ENCODE measurements at places on chromosomes 1 and 21.

DNA sequence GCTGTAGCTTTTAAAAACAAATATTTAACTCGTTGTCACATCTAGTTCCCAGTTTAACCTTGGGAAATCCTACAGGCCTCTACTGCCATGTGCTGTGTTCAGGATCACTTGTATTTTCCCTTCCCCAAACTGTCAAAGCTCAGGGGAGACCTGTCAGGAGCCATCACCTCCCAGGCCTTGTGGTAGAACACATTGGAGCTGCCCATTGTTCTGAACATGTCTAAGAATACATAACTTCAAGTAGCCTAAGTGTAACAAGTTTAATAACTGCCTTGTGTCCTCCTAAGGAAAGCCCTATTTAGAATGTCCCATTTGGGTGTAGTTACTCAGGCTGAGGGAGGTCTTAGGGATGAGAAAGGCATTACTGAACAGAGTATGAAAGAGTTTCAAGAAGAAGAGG is 28.6 kb upstream of the PIGC start:
- no peak for DNase-seq

GRCh38 chr1:11581445-11581991 is 72.7 kb downstream of the FBXO2 start:
- DNase-seq: no peak

DNA sequence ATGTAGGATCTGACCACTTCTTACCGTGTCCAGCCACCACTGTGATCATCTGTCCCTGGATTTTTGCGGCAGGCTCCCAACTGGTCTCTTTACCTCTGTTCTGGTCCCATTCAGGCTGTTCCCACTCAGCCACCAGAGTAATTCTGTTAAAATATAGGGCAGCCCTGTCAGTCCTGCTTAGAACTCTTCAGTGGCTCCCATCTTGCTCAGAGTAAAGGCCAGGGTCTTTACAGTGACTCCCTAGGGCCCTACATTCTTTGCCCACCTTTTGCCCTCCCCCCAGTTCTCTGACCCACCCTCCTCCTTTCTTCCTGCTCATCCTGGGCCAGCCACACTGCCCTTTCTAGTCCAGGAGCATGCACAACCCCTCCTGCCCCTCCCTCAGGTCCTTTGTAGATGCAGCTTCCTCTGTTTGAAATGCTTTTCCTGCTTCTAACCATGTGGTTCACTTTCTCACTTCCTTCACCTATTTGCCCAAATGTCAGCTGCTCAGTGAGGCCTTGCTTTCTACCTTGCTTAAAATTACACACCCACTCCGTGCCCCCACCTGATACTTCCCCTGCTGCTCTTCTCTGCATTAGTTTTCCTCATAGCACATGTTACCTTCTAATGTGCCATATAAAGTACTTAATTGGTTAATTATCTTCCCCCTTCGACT is 7.8 kb downstream of the UBIAD1 start:
- DNase-seq: peak; percentile 17

DNA sequence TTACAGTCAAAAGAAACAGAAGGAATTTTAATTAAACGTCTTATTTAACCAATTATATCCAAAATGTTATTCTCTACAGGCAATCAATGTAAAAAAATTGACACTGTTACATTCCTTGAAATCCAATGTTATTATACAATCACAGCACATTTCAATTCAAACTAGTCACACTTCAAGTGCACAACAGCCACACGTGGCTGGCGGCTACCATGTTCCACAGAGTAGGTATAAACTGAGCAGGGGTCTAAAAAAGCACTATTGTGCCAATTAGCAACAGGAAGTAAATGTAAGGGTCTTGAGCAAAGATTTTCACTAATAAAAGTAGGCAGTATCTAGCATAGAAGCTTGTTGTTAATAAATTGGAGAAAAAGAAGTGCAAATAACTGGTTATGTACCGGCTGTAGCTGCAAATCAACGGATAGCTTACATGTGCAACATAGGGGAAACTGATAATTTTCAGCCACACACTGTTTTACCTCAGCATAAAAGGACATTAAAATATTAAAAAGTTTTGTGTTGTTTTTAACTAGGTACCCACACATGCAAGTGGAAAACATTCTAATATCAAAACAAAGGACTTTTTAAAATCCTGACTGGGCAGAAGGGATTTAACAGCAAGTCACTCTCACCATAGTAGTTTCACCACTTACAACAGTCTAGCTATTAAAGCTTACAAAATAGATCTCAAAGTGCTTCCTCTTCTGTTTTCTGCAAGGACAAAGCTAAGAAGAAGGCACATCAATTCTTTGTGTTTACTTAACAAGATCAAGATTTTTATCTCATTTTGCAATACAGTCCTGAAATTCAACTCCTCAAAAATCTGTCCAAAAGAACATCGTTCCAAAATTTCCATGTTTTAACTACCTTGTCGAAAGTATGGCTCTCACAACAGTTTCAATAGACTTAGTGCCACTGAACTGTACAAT is 2.5 kb downstream of the CSDE1 start:
- DNase-seq: no peak

DNA sequence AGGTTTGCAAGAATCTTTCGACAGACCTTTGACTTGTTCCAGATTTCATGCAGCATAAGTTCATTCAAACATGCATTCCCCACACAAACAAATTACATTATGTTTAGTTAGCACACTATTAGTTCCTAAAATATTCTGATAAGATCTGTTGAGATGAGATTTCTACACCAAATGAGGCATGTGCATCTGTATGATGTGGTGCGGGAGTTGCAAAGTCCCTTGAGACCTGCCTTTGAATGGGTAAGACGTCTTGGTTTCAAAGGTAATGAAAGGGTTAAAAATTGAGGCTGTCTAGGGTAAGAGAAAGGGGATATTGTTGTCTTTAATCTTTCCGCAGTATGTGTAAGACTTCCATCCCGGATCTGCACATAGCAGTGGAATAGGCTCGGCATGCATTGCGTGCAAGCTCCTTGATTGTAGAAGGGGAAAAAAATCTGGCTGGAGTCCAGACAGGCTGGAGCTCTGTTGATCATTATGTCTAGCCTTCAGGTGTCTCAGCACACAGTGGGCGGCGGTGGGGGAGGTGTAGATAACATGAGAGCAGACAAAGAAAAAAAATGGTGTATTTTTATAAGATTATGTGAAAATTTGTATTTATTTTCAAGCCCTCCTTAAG is 296.6 kb downstream of the PTPRC start:
- peak; percentile 83 for DNase-seq

DNA sequence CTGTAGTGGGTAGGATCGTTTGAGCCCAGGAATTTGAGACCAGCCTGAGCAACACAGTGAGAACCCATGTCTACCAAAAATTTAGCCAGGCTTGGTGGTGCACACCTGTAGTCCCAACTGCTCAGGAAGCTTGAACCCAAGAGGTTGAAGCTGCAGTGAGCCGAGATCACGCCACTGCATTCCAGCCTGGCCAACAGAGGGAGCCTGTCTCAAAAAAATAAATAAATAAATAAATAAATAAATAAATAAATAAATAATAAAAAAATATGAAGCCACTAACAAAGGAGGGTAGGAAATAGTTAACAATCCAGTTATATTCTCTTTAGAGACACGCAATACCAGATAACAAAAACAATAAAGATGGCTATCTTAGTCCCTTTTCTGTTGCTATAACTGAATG is 11.9 kb upstream of the CBR3 start:
- DNase-seq: no peak

DNA sequence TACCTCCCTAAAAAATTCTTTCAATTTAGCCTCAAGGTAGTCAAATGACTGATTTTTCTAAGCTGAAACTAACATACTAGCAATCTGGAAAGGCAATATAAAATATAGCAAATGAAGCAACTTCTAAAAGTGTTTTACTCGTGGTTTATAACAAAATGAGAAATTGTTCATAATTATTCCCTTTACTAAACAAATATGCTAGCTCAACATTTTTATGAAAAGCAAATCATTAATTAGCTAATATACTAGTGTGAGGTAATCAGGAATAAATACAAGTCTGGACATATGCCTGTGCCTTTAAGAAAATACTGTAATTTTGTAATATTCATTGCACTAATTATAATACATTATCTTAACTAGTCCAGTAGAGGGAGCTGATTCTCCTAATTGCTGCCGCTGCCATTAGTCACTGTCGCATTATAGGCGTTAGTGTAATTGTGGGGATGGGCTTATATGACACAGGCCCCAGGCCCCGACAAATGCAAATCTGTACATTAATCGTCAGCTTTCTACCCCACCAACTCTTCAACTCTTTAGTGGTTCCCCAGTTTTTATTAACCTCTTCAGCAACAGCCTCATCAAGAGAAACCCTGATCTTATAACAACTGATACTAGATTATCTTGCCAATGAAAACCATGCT is 160.9 kb downstream of the GABPA start:
- DNase-seq: no peak

DNA sequence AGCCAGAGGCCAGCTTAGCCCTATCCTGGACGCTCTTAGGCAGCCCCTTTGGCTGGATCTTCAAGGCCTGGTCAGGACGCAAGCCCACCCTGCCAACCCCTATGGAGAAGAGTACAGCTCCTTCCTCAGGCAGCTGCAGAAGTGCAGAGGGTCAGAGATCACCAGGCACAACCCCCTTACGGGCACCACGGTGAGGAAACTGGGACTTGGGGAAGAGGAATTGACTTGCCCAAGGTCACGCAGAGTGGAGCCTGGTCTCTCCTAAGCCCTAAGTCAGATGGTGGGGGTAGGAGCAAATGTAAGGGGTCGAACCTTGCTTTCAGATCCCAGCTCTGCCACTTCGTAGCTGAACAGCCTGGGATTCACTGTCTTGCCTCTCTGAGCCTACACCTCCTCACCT is 3.7 kb downstream of the E2F2 start:
- DNase-seq: no peak

GRCh38 chr1:171916315-171916771 is 75.0 kb downstream of the DNM3 start:
- DNase-seq: no peak

GRCh38 chr1:62685431-62685859 is 2.7 kb downstream of the DOCK7 start:
- no peak for DNase-seq

GRCh38 chr1:81228926-81229325 is 571.8 kb upstream of the ADGRL2 start:
- no peak for DNase-seq

DNA sequence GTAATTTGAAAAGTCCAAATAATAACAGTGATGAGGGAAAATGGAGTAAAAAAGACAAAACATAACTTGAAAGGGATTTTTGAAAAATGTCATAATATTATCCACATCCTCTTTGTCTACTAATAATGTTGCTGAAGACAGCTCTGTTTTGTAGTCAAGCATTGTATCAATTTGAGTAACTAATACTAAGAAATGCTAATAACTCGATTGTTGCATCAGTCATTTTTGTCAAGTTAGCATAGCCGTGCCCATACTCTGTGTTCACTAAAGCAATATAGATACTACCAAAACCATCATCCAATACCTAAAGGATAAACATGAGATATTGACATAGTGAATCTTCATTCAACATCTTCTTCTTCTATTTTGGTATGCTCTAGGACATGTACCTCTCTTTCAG is 17.3 kb downstream of the PDC start:
- DNase-seq: no peak

DNA sequence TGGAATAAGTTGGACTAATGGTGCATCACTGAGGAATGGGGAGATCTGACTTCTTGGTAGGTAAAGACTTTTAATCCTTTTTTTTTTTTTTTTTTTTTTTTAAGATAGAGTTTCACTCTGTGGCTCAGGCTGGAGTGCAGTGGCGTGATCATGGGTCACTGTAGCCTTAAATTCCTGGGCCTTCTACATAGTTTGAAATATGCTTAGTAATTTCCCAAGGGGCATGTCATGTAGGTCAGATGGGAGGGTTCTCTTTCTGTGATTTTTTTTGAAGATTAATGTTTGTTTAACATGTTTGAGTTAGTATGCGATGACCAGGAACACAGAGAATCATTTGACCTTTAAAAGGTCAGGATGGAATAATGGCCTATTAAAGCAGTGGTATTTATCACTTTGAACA is 129.1 kb downstream of the S1PR1 start:
- DNase-seq: no peak

DNA sequence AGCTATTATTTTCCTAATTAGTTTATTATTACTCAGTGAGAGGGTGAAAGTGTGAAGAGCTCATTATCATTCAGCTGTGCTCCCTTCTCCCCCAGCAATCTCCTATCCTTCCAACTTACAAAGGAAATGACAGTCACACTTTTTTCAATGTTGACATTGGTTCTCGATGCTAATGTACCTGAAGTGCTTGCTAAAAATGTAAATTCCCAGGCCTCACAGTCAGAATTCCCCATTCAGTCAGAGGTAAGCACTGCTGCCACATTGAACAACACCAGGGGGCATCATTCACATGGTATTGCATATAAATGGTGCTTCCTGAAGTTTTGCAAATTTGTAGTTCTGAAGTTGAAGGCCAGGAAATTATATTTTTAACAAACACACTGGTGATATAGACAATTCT is 132.7 kb upstream of the FOXD3 start:
- no peak for DNase-seq

DNA sequence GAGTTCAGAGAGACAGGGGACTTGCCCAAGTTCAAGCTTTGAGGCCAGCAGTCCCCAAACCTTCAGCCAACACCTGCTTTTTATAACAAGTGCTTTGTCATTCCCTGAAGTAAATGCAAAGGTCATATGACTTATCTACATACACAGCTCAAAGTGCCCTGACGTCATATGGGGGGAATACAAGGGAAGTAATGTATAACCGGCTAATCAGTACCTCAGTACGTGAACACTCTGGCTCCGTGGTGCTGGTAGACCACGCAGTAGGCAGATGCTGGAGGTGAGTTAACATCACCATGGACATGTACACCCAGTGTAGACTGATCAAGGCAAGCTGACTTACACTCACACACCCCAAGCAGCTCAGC is 60.0 kb downstream of the BACE2 start:
- DNase-seq: peak; percentile 5

DNA sequence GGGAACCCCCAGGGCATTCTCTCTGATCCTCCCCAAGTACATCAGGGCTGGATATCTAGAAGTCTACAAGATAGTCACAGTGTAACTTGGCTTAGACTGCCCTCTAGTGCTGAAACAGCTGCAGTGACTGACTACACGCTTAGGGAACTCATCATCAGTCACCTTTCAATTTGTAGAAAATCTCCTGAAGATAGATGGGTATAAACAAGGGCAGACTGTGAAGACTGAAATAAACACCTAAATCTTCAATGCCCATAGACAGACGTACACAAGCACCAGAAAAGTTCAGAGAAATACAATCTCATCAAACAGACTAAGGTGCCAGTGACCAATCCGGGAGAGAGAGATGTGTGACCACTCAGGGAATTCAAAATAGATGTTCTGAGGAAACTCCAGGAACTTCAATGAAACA is 46.6 kb downstream of the PACC1 start:
- peak; percentile 16 for DNase-seq

GRCh38 chr1:51734896-51735745 is 118.2 kb downstream of the OSBPL9 start:
- DNase-seq: no peak

All from CD8-positive, alpha-beta T cell (primary cell).